ENCODE measurements at places on chromosomes 1 and 21. TPM values are rescaled to one million over a fixed set of nuclear protein-coding genes. Genes with fewer than 3 reads are reported as not detected.

MARK1 gene
- polyA plus RNA-seq = 0.16 TPM

GJC2 gene
- polyA plus RNA-seq = 0.88 TPM

LRRC38 gene
- polyA plus RNA-seq = not detected

CDC42BPA gene
- polyA plus RNA-seq = 0.04 TPM

TRIM58 gene
- 1.5 TPM for polyA plus RNA-seq

ATP1A2 gene
- not detected for polyA plus RNA-seq

OR2T35 gene
- polyA plus RNA-seq = not detected

DNA sequence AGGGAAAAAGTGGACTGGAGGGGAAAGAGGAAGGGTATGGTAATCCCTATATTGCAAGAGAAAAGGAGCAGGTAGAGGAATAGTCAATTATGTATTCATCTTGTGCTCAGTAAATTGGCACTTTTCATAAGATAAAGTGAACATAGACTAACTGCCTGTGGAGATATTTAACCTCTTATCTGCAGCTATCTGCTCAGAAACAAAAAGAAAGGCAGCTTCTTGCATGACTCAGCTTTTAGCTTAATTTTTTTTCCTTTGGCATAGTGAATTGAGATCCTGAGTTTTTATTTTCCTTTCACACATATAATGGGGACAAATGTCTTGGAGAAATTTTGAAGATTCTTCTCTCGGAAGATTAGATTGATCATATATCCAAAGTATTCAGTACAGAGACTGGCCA, 127.6 kb upstream of the F3 start:
- DNase-seq = no peak

DNA sequence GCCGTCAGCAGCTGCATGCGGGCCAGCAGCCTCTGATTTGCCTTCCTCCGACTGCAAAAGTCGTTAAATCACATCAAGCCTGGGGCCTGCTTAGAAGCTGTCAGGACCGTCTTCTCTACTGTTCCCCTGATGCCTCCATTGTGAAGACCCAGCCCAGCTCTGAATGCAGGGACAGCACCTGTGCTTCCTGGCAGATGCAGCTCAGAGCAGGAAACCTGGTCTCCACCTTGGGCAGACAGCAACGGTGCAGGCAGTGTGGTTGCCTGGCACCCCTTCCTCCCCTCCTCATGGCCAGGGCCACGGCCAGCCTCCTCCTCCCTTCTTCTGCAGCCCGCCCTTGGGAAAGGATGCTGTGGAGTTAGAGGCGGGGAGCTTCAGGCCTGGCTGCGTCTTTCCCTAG, 92.3 kb upstream of the COL6A1 start:
- no peak for DNase-seq

DNA sequence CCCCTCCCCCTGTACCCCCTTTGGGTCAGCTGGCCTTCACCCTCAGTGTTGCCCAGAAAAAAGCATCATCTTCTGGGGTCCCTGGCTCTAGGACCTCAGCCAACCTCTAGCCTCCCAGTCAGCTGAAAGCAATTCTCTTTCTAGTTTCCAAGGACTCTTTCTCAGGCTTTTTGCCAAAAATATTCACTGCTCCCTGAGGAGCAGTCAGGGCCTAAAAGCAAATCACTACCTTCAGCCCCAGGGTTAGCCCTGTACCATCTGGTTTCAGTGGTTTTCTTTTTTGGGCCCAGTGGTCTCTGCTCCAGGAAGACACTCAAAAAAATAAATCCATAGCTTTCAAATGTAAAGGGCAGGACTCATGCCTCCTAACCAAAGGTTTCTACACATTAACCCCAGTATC, 3.1 kb upstream of the LMOD1 start:
- DNase-seq = no peak

DNA sequence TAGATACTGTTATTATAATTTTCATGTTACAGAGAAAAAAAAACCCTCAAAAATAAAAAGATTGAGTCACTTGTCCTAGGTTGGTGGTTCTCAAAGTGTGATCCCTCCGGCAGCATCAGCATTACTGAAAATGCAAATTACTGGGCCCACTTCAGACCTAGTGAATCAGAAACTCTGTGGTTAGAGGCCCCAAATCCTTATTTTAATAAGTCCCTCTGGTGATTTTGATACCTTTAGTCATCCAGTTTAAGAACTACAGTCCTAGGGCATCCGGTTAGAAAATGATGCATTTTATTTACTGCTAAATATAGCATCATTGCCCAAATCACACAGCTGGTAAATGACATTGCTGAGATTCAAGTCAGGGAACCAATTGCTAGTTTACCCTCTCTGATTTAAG, 203.7 kb upstream of the RUNX1 start:
- no peak for DNase-seq

DNA sequence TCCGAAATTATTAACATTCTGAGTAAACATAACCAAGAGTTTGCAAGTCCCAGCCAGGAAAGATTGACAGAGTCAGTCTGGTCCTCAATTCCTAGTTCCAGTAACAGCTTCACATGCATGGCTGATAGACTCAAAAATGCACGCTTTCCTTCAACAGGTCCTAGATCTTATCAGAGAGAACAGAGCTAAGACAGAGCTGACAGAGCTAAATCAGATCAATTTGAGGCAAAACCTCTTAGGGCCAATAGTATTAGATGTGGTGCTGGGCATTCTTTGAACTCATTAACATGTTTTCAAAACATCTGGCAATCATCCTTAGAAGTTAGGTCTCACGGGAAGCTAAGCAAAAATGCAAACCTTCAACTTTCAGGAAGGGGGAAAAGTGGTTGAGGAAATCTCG, 114.0 kb downstream of the GREM2 start:
- DNase-seq = no peak

- DNase-seq = no peak
These were observed 7.4 kb downstream of the PIGM start for GRCh38 chr1:160024195-160024905.

GRCh38 chr1:119228335-119229080, 88.1 kb upstream of the WARS2 start:
- DNase-seq = no peak

- DNase-seq = no peak
These were observed 561.7 kb downstream of the LTN1 start for GRCh38 chr21:28431022-28431421.
